Esophagus squamous epithelium (tissue), 5 donors: ENCODE measurements at places on chromosomes 12 and 14.

GRCh38 chr12:47164724-47165439, 85.1 kb upstream of the AMIGO2 start:
- DNase-seq: no peak

DNA sequence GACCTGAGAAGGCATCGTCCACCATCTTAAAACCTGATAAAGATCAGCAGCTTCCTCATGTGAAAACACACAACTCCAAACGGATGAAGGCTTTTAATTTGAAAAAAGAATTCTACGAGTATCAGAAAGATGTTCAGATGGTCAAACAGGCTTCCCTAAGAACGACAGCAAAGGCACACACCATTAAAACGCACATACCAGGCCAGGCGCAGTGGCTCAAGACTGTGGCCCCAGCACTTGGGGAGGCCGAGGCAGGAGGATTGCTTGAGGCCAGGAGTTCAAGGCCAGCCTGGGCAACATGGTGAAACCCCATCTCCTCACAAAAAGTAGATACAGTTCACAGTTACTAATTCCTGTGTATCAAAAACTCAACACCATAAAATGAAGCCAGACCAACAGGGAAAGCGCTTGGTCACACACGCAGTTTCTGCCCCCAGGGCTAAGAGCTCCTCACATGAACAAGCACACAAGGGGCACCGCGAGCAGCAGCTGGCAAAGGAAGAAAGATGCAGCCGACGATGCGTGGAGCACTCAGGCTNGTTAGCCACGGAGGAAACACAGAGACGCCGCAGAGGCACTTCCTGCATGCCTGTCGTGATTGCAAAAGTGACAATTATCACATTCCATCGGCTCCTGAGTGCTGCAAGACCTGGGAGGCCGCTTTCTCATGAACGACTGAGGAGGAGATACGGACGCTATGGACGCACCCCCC, 78.0 kb downstream of the NOC4L start:
- no peak for DNase-seq

- DNase-seq: no peak
These were observed 55.2 kb upstream of the CDKL1 start for GRCh38 chr14:50451854-50452253.

GRCh38 chr12:121033625-121034349, 5.3 kb downstream of the OASL start:
- DNase-seq: no peak

DNA sequence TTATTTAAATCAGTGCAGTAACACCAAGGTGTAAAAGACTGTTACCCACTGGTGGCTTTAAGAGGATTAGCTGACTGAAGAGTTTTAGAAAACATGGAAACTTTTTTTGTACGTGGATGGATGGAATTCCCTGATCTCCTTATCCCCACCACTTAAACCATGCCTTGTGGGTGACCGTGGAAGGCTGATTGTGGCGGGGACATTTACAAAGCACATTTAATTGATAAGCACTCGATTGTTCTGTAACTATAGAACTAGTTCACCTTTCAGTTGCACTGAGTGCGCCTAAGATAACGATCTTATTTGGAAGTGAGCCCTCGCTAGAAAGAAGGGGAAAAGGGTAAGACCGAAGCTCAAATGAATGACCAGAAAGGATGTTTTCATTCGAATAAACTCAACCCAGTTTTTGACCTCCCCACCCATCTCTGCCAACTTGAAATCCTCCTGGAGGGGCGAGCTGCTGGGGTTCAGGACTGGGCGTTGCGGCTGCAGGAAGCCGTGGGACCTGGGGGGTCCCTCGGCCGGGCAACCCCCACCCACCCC, 688 bp upstream of the RASSF3 start:
- DNase-seq: no peak

DNA sequence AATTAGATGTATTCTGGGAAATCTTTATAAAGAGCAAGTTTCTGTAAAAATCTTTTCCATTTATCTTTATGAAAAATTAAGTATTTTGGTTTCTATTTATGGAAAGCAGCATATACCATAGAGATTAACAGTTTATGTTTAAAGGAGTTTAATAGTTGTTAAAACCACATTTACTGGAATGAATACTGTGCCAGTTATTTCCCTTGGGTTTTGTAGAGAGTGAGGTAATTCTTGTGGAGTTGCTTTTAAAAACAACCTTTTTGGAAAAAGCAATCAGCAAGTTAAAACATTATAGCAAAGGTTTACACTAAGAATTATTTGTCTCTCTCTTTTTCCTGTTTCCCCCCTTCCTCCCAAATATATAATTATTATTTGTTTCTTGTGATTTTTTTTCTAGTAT, 34.9 kb downstream of the AEBP2 start:
- no peak for DNase-seq

GRCh38 chr12:54917001-54917488, 62.7 kb downstream of the MUCL1 start:
- no peak for DNase-seq

DNA sequence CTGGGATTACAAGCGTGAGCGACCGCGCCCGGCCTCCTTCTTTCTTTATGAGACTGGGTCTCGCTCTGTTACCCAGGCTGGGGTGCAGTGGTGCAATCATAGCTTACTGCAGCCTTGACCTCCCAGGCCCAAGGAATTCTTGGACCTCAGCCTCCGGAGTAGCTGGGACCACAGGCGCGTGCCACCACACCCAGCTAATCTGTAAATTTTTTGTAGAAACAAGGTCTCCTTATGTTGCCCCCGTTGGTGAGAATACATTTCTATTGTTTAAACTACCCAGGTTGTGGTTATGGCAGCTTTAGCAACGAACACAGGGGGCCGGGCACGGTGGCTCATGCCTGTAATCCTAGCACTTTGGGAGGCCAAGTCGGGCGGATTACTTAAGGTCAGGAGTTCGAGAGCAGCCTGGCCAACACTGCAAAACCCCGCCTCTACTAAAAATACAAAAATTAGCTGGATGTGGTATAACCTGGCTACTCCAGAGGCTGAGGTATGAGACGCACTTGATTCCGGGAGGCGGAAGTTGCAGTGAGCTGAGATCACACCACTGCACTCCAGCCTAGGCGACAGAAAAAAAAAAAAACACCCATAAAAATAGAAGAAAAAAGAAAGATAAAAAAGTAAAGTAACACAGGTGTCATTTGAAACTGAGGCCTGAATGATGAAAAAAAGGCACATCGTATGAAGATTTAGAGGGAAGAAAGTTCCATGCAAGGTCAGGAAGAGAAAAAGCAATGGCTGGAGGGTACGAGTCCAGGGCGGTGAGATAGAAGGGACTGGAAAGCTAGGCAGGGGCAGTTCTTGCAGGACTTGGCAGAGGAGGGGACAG, 977 bp upstream of the TMEM120B start:
- no peak for DNase-seq
